Brain (organoid and tissue), 16 donors: ENCODE measurements at places on chromosomes 1 and 21.

DNA sequence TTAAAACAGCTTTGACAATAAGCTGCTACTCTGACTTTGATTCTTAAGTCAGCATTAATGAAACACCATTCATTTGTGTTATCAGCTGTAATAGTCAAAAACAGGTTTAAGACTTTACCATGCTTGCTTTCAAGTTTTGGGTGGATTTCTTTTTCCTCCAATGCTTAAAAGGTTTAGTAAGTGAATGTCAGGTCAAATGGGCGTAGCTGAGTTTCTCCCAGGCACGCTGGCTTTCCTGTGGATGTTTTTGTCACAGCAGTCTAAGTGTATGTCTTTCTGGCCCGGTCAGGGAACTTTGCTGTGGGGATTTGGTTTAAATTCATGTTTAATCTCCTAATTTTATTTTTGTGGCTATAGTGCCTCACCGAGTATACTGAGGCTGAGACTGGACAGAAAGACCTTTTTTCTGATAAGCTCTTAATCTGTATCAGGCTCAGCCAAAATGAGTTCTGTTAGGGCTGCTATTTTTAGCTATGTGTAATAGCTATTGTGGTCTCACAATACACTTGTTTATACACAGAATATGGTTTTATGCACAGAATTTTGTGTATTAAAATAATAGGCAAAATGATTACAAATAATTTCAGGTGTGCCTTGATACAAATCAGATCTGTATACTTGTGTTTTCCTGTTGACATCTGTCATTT, 292.8 kb downstream of the DISC1 start:
- DNase-seq: no peak

DNA sequence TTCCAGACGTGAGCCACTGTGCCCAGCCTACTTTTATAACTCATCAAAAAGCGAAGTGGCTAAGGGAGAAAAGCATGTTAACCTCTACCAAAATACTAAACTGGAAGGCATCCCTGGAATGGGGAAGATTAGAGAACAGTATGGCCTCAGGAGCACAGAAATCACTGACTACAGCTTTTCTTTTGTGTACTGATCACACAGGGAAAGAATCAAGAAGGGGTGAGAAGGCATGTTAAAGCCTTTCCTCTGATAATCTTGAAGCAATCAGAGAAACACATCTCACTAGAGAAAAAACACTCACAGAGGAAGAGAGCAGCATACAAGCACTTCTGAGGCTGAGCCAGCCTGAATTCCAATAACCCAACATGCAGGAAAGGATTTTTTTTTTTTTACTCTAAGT, 10.7 kb downstream of the PCAT6 start:
- peak; percentile 2 for DNase-seq

DNA sequence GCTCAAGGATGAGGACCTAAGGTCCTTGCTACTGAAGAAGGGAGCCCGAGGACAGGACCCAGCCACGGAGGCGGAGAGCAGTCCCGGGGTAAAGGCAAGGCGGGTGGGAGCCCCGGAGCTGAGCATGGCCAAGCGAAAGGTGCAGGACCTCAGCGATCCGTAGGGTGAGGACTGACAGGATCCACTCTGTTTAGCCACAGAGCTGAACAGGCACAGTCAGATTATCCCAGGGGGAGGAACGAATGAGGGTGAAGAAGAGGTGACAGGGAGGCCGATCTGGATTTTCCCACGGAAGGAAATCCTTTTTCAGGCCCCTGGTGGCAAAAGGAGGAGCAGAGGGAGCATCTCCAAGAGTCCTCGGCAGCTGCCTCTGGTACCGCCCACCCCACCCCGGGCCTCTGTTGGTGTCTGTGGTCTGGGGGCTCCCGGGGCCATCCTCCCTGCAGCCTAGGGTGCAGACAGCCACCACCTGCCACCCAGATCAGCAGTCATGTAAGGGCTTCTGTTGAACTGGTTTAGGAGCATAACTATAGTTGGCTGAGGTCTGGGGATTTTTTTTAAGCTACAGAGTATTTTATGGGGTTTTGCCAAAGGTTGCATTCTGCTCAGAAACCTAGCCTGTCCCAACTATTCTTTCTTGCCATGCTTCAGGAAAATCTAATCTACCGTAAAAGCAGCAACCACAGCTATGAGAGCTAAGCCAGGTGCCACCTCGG, 32.3 kb upstream of the LBR start:
- no peak for DNase-seq

GRCh38 chr1:118028267-118028666, 98.7 kb downstream of the WDR3 start:
- DNase-seq: no peak

DNA sequence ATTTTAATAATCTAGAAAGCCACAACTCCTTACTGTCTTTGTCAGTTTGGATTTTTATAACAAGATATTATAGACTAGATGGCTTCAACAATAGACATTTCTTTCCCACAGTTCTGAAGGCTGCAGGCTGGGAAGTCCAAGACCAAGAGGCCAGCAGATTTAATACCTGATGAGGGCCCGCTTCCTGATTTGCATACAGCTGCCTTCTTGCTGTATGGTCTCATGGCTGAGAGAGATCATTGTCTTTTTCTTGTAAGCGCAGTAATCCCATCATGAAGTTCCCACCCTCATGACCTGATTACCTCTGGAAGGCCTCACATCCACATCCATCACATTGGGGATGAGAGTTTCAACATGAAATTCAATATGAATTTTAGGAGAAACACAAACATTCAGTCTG, 9.8 kb downstream of the RPS6KC1 start:
- DNase-seq: no peak

- no peak for DNase-seq
These were observed 10.1 kb upstream of the PTCH2 start for GRCh38 chr1:44853201-44853600.

GRCh38 chr1:209815490-209815889, 9.5 kb upstream of the IRF6 start:
- no peak for DNase-seq

GRCh38 chr1:230758709-230759368, 11.7 kb downstream of the CAPN9 start:
- DNase-seq: peak; percentile 81

DNA sequence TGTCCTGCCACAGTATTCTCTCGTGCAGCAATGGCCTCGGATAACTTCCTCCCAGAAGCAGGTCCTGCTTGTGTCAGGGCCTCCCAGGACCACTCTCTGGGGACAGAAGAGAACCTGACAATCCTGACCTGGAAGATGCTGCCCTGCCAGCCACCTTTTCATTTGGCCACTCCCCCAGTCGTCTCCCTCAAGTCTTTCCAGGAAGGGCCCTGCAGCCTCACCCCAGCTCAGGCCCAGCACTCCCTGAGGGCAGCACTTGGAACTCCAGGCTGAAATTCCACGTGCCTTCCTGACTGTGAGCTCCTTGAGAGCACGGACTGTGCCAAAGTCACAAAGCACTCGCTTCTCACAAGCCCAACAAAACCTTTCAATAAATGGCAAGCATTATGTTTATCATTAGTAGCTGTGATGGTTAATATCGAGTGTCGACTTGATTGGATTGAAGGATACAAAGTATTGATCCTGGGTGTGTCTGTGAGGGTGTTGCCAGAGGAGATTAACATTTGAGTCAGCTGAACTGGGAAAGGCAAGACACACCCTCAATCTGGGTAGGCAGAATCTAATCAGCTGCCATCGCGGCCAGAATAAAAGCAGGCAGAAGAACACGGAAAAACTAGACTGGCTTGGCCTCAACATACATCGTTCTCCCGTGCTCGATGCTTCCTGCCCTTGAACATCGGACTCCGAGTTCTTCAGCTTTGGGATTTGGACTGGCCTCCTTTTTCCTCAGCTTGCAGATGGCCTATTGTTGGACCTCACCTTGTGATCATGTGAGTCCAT, 2.3 kb upstream of the CLEC20A start:
- no peak for DNase-seq

DNA sequence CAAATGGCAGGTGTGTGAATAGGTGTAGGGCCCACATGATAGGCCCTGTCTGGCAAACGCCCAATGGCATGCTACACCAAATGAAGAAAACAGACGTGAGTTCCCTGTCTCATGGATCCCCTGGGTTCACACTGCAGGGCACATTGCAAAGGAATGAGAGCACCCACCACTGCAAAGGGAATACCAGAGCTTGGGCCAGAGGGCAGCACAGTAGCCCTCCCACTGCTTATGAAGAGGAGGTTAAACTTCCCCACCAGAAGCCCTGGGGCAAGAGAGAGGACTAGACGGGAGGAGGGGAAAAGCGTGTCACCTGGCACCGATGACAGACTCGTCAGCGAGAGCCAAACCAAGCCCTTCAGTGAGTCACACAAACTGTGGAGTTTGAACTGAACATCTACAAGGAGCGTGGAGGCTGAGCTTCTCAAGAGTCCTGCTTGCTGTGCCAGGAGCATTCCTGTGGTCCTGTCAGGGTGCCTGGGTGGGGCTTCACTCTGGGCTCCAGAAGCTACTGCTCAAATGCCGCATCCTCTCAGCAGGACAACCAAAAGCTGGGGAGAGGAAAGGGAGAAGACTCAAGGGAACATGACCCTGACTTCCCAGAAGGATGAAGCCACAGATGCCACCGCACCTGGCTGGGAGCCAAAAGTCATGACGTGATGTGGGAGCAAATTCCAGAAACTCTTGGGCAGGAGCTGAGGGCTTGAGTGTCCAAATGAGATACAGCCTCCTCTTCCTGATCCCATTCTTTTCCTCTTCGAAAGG, 61.1 kb downstream of the TOMM20 start:
- DNase-seq: peak; percentile 71

- no peak for DNase-seq
These were observed 37.1 kb upstream of the RAP1GAP start for GRCh38 chr1:21706151-21706835.
